ENCODE measurements at places on chromosomes 5 and 9.

DNA sequence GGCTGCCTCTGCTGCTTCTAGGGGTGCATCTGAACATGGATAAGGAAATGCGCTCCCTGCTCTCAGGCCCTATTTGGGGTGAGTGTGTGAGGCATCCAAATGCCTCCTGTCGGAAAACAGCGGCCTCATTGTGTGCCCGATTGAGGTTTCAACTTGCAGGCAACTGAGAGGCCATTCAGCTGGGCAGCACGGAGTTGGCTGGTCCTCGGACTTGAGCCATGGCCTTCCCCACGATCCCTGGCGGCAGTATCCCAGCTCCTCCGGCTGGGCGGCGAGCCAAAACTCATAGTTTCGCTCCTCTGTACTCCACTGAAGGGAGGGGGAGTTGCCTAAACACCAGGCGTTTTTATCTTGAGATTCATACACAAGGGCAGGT is 597.3 kb upstream of the SGCD start:
- no peak for DNase-seq

DNA sequence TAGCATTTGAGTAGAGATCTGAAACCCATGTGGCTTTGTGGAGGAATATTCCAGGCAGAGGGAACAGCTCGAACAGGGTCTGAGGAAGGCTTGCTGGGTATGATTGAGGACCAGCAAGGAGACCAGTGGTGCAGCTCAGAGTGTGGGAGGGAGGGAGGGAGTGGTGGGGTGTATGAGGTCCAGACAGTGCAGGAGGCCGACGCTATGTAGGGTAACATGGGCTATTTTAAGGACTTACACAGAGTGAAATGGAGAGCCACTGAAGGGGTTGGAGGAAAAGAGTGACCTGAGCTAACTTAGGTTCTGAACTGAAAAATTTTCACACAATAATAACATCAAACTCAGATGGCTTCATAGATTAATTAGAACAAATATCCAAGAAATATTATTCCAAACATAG is 41.9 kb downstream of the HMGXB3 start:
- no peak for DNase-seq

DNA sequence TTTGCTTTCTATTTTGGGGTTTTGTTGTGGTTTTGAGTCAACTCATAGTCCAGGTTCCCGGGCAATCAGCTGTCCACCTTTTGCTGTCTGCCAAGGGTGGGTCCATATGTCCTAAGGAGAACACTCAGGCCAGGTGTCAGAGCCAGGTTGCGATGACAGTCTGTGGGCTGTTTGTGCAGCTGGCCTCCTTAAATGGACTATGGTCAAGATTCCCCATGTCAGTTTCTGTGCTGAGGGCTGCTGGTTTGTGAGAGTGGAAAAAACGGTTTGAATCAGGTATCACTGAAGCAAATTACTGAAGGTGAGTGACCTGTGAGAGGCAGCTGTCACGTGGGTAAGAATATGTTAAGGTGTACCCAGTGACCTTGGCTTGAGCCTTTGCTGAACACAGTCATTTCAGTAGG is 33.0 kb downstream of the SNX30 start:
- DNase-seq = no peak

- DNase-seq = no peak
Measured at GRCh38 chr9:84841931-84842330, 172.4 kb downstream of the NTRK2 start.

- no peak for DNase-seq
Measured at GRCh38 chr5:96384353-96384752, 48.7 kb downstream of the PCSK1 start.

GRCh38 chr5:67591491-67591890 is 394.9 kb upstream of the CD180 start:
- no peak for DNase-seq

DNA sequence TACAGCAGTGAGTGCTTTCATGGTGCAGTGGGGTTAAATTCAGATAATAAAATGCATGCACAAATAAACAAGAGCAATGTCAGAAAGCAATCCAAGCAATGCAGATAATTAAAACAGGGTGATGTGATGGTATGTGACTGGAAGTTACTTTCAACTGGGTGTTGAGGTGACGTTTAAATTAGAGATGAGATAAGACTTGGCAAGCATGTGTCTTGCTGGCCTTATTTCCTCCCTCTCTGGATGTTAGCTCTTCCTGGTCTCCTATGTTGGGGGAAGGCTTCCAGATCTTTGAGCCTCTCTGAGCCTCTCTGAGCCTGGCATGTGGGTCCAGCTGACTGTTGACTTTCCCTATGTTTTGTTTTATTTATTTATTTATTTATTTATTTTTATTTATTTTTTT is 54.4 kb downstream of the DOCK2 start:
- DNase-seq = no peak

DNA sequence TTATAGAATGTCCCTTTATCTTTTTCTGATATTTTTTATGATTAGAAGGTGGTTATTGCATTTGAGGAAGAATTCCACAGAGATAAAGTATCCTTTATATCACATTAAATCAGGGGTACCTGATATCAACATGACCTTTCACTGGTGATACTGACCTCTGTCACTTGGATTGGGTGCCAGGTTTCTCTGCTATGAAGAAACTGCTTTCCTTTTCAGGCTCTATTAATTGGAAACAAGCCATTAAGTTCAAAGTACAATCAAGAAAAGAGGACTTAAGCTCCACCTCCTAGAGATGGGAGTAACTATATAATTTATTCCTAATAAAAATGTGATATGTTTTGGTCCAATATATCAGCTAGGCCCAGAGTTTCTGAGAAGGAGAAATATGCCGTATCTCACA is 514.6 kb upstream of the TYRP1 start:
- DNase-seq = no peak

- DNase-seq = no peak
Measured at GRCh38 chr9:94056442-94056974, 27.8 kb upstream of the PTPDC1 start.

- DNase-seq = no peak
Measured at GRCh38 chr9:91611582-91611981, 187.9 kb upstream of the NFIL3 start.

GRCh38 chr5:128407944-128408343 is 130.1 kb downstream of the FBN2 start:
- DNase-seq = no peak

DNA sequence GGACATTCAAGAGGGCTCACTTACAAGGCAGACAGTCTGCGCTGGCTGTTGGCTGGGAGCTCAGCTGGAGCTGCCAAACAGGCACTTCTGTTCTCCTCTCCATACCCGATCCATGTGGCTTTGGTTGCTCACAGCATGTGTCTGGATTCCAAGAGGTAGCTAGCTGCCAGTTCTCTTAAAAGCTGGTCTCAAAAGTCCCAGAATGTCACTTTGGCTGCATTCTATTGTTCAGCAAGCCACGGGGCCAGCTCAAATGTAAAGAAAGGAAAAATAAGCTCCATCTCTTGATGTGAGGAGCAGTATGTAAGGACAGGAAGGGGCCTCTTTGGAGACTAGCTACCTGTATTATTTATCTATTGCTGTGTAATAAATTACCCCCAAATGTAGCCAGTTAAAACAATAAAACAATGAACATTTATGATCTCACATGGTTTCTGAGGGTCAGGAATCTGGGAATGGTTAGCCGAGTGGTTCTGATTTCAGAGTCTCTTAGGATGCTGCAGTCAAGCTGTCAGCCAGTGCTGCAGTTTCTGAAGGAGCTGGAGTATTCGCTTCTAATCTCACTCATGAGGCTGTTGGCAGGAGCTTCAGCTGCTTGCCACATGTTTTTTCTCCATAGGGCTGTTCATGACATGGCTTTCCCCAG is 112.7 kb upstream of the CLINT1 start:
- no peak for DNase-seq

- no peak for DNase-seq
Measured at GRCh38 chr5:57202811-57203210, 29.0 kb downstream of the GPBP1 start.

GRCh38 chr5:111147502-111147901 is 55.4 kb downstream of the WDR36 start:
- DNase-seq = no peak

GRCh38 chr5:53856506-53856905 is 296.1 kb downstream of the NDUFS4 start:
- no peak for DNase-seq
